ENCODE measurements at places on chromosomes 2 and 18.

GRCh38 chr18:11665587-11665986, 23.5 kb upstream of the GNAL start:
- DNase-seq = no peak

DNA sequence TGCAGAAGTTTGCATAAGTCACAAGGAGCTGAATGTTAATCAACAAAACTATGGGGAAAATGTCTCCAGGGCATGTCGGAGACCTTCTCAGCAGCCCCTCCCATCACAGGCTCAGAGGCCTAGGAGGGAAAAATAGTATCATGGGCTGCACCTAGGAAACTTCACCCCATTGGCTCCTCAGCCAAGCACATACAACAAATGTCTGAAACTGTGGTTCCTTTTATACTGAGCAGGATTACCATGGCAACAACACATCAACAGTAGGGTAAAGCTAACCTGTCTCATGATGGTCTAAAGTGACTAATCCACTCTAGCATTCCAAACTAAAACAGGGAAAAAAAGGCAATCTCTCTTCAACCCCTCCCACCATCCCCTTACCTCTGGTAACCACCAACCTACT, 3.2 kb upstream of the NEMP2 start:
- no peak for DNase-seq

GRCh38 chr2:96665083-96665569, 22.6 kb downstream of the FER1L5 start:
- DNase-seq = no peak

DNA sequence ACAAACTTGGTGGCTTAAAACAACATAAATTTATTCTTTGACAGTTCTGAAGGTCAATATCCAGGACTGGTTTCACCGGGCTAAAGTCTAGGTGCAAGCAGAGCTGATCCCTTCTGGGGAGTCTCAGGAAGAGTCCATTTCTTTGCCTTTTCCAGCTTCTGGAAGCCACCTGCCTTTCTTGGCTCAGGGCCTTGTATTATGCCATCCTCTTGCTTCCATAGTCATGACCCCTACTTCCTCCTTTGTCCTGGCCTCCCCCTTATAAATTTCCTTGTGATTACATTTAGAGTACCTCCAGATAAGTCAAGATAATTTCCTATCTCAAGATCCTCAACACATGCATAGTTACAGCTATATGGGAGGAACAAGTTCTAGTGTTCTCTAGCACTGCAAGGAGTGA, 1089.5 kb downstream of the LRP1B start:
- no peak for DNase-seq

DNA sequence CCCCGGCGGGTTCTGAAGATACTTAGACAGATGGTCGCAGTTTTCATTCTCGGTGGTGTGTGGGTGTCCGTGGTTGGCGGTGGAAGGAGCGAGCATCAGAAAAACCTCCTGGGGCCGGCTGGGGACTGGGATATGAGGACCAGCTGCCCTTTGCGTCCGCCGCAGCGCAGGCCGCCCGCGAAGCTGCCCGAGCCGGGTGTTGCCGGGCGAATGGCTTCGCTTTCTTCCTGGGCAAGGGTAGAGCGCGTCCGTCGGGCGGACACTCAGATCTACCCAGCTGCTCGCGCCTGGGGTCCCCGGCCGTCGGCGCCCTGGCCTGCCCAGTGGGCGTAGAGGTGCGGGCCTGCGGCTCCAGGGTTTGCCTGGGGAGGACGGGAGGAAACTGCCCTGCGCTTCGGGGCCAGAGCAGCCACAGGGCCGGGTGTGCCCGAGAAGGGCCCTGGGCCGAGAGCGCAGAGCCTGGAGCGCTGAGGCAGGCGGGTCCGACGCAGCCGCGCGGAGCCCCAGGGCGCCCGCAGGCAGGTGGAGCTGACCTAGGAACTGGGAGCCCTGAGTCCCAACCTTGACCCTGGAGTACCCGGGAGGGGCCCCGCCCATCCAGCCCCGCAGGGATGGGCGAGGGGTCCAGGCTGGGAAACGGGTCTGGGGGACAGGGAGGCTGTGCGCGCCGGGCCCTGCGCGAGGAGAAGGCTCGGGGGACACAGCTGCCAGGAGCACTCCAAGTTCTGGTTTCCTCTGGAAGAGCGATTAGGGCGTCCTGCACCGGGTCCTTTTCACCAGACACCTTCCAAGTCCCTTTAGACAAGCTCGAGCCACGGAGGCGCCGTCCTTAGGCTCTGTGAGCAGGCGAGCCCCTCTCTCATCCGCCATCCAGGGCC, 1.3 kb downstream of the TWIST2 start:
- no peak for DNase-seq

DNA sequence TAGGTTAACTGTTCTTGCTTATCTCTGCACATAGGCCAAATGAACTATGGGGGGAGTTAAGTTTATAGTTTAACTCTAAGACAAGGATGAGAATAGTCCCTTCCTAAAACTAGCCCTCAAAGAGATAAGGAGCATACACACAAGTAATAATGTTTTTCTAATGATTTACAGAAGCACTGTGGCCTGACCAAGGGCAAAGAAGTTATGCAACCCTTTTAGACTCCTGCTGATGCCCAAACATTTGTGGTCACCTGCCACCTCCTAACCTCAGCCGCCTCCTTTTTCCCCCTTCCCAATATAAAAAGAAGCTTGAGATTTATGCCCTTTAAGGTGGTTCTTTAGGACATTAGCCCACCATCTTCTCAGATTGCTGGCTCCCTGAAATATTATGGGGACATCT, 357.7 kb downstream of the ALK start:
- no peak for DNase-seq

DNA sequence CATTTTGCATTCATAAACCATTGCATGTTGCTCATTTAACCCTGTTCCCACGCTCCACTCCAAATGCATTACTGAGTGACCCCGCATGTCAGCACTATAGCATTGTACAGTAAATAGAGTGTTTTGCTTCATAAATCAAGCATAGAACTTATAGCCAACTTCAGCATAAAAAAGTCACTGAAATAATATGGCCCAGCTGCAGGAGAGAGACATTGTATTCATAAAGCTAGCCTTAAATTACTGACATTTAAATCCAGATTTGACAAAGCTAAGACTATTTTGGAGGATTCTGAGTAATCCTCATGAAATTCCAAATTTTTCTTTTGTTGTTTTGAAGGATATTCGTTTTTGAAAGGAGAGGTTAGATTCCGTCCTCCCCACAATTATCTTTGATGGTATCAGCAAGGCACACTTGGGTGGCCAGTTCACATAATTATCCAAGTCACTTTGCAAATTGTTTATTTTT, 320.9 kb upstream of the TCF4 start:
- no peak for DNase-seq

GRCh38 chr2:160862226-160862625, 298.0 kb upstream of the TANK start:
- no peak for DNase-seq

DNA sequence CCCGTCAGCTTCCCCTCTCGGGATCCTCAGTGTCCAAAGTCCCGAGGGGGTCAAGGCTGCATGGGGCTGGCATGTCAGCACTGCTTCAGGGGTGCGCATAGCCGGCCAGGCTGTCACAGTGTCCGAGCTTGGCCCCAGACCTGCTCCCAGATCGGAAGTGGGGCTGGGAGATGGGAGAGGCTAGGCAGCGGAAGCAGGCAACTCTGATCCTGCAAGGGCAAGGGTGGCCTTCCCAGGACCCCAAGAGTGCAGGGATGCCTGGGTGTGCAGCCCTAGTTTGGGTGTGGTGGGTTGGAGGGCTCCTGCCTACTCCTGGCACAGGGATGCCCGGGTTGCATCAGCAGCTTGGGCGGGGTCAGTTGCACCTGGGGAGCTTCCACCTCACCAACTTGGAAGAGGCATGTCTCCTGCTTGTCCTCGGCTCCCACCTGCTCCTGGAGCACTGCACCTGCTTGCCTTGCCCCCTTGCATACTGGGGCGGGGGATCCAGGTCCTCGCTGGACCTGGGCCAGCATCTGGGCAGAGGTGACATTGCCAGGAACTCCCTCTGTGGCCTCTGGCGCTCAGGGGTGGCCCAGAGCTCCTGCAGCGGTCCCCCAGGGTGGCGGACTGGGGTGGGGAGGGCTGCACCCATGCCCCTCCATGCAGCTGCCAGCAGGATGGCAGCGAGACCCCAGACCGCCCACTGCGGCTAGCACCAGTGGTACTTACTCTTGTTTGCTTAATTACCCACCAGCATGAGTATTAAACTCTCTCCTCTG, 41.3 kb downstream of the CBLN2 start:
- no peak for DNase-seq

GRCh38 chr2:143802242-143802641, 673.0 kb downstream of the ARHGAP15 start:
- no peak for DNase-seq

DNA sequence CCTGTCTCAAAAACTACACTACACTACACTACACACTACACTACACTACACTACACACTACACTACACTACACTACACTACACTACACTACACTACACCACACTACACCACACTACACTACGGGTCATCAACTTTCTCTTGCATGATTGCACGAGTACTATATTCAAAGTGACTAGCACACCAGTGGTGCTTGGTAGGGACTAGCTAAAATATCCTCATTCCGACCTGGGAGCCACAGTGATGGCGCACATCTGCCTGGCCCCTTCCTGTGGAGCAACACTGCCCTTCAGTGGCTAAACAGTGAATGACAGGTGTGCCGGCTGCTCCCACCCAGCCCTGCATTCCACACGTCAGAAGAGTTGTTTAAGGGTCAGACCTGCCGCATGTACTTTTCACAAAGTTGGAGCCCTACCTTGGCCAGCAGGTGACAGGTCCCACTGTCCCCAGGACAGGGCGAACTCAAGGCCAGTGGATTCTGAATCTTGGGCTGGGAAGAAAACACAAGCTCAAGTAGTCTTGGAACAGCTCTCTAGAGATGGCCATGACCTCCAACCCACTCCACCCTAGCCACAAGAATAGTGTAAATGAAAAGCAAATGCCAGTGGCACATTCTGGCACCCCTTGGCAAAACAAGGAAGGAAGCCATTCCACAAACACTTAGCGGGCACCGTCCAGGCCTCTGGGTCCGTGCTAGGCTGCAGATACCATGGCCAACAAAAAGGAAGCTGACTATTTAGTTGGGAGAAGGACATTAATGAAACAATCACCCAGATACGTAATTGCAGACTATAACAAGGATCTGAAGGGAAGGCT, 79.7 kb upstream of the MSH2 start:
- DNase-seq = peak; percentile 91
